Kidney epithelial cell (primary cell): ENCODE measurements at places on chromosomes 1 and 21. TPM values are rescaled to one million over a fixed set of nuclear protein-coding genes. Genes with fewer than 3 reads are reported as not detected.

The KRTAP19-3 gene
- not detected in 2 replicates for total RNA-seq

The ZNF362 gene
- 20.7 and 26.0 TPM in 2 replicates for total RNA-seq

The WNT3A gene
- not detected in 2 replicates for total RNA-seq

The BGLAP gene
- not detected in 2 replicates for total RNA-seq

The MRPL55 gene
- total RNA-seq: 68.7 and 73.5 TPM in 2 replicates

The OR2L8 gene
- not detected in 2 replicates for total RNA-seq

The FASLG gene
- not detected in 2 replicates for total RNA-seq

The IFNLR1 gene
- total RNA-seq: 6.7 and 8.6 TPM in 2 replicates

The PRMT6 gene
- total RNA-seq: 22.1 and 26.2 TPM in 2 replicates

The KRTAP10-9 gene
- not detected in 2 replicates for total RNA-seq

The WDR4 gene
- total RNA-seq: 17.2 and 18.2 TPM in 2 replicates

The DNALI1 gene
- 8.7 and 12.9 TPM in 2 replicates for total RNA-seq

The ERG gene
- 0.29 and 0.34 TPM in 2 replicates for total RNA-seq

The C4BPB gene
- not detected in 2 replicates for total RNA-seq

The MPZ gene
- total RNA-seq: 0.14 and 0.54 TPM in 2 replicates

The IGSF21 gene
- total RNA-seq: not detected in 2 replicates

The OR2L2 gene
- not detected in 2 replicates for total RNA-seq

The ERICH3 gene
- not detected in 2 replicates for total RNA-seq

The PTPN14 gene
- 30.7 and 37.4 TPM in 2 replicates for total RNA-seq

The FCAMR gene
- total RNA-seq: not detected in 2 replicates

The CD2 gene
- not detected in 2 replicates for total RNA-seq

The HUNK gene
- total RNA-seq: 2.8 and 3.1 TPM in 2 replicates

The PRPF38B gene
- total RNA-seq: 20.3 and 21.1 TPM in 2 replicates
